AG04450 (cell line): ENCODE measurements at places on chromosomes 3 and 15.

DNA sequence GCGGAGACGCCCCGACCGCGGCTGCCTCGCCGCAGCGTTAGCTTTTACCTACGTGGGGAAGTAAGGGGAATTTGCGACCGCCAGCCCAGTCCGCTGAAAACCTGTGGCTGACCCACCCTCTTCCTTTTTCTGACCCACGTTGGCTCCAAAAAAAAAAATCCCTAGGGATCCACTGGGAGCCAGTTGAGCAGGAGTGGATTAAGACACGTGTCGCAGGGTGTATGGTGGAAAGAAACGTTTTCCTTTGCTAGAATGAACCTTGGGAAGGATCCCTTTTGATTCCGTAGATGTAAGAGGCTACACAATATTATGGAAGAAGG lies 575 bp upstream of the PCYT1A start:
- no peak for DNase-seq

DNA sequence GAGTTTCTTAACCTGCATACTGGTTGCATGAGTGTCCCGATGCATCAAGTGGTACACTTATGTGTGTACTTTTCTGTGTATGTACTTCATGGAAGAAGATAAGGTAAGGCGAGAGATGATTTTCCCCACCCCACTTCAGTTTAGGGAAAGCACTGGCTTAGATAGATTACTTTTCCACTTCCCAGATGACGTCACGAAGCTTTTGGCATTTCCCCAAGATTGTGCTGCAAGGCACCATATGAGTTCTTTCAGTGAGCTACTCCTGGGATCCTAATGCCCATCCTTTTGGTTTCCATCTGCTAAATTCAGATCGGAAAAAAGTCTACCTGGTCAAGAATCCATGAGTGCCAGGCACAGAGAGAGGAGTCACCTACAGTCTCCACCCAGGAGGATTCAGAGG lies 4.5 kb downstream of the IL17RB start:
- peak; percentile 24 for DNase-seq

DNA sequence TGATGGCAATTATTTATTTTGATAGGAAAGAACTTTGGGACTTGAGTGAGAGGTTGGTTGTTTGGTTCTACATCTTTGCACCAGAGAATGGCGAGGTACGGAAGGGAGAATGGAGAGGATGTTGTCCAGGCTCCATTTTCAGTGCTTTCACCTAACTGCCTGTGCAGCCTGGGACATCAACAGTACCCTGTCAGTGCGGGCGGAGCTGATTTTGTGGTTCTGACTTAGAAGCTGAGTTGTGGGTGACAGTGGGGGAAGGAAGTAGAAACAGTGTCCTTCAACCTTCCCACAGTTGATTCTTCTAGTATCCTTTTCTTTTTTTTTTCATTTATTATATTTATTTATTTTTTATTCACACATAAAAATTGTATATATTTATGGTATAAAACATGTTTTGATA lies 95.3 kb downstream of the TIGIT start:
- no peak for DNase-seq

GRCh38 chr15:79942741-79943481 lies 28.1 kb downstream of the BCL2A1 start:
- no peak for DNase-seq

- DNase-seq = no peak
These were observed 20.7 kb upstream of the RPP14 start for GRCh38 chr3:58285334-58285733.

GRCh38 chr3:138946663-138947494 lies at the start of the genes FOXL2 and FOXL2NB:
FOXL2 (minus strand) TSS chr3:138947137; CDS start chr3:138946722, 415 bp downstream.
FOXL2NB (plus strand) TSS chr3:138947217; CDS start chr3:138947365, 148 bp downstream.
- DNase-seq = no peak

DNA sequence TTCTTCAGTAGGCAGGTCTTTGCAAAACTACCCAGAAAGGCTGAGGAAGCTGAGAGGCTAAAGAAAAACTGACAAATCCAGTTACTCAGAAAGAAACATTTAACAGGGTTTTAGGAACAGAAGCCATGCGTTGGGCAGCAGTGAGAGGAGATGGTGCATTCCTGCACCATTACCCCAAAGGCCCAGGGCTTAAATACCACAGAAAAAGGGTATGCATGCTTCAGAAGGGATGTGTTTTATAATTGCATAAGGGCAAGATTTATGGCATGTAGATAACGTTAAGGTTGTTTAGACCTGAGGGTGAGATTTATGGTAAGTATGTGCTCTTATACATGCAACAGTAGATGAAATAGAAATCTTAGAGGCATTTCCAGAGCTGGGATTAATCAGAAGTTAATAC lies 10.0 kb downstream of the C3orf52 start:
- DNase-seq = no peak

- DNase-seq = no peak
These were observed 66.6 kb upstream of the TLE3 start for GRCh38 chr15:70164156-70164900.

- no peak for DNase-seq
These were observed 457.7 kb downstream of the EPHA3 start for GRCh38 chr3:89565098-89565497.

GRCh38 chr15:71085809-71086208 lies 29.5 kb upstream of the THSD4 start:
- no peak for DNase-seq

DNA sequence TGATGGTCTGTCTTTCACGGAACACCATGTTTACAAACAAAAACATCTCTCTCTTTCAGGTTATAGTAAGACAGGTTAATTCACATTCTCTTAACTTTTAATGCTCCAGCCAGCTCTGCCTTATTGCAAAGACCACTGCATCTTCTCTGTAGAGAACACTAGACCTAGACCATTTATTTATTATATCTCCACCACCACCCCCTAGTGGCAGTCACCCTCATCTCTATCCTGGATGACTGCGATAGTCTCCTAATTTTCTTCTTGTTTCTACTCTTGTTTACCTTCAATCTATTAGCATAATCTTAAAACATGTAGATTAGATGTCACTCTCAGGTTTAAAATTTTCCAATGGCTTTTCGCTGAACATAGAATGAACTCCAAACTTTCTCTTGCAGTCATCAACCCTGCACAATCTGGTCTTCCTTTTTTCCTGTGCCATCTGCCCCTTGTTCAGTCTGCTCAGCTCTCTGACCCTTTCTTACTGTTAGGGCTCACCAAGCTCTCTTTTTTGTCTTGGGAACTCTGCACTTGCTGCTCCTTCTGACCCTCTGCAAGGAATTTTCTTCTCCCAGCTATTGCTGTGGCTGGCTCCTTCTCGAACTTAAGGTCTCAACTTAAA lies 155.6 kb downstream of the SQOR start:
- no peak for DNase-seq

DNA sequence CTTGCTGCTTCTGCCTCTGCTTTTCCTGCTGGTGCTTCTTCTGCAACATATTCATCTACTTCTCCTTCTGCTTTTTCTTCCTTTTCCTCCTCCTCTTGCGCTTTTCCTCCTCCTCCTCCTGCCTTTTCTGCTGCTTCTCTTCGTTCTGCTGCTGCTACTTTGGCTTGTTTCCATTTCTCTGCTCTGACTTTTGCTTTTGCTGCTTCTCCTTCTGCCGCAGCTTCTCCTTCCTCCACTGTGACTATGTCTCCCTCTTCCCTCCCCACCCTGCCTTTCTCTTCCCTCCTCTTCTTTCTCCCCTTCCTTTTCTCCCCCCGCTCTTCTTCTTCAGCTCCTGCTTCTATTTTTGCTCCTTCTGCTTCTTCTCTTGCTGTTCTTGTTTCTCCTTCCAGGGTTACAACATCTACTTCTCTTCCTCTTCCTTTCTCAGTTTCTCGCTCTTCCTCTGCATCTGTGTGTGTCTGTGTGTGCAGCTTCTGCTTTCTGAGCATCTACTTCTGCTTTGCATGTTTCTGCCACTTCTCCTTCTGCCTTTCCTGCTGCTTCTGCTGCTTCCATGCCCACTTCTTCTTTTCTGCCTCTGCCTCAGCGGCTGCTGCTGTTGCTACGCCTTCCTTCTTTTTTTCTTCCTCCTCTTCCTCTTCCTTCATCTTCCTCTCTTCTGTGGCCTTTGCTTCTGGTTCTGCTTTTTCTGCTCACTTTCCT lies 51.4 kb downstream of the FAM43A start:
- DNase-seq = no peak

GRCh38 chr15:62631076-62631724 lies 411.3 kb upstream of the TPM1 start:
- DNase-seq = no peak

DNA sequence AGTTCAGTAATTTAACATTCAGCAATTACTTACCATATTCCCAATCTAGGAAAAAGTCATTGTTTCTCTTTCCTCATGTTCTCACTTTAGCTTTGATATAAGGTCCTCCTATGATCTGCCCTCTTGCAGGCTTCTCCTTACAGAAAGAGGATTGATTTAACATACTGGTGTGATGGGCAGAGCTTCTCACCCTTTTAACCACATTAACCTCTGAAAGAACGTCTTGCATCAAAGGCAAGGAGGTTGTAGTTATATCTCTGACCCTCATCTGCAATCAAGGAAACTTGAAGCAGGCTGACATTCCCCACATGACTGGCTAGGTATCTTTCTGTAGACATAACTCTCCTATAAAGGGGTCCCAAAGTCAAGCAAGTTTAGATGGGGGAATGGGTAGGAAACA lies 39.5 kb downstream of the BTLA start:
- DNase-seq = no peak

GRCh38 chr15:96234109-96234892 lies 96.2 kb upstream of the NR2F2 start:
- DNase-seq = no peak

DNA sequence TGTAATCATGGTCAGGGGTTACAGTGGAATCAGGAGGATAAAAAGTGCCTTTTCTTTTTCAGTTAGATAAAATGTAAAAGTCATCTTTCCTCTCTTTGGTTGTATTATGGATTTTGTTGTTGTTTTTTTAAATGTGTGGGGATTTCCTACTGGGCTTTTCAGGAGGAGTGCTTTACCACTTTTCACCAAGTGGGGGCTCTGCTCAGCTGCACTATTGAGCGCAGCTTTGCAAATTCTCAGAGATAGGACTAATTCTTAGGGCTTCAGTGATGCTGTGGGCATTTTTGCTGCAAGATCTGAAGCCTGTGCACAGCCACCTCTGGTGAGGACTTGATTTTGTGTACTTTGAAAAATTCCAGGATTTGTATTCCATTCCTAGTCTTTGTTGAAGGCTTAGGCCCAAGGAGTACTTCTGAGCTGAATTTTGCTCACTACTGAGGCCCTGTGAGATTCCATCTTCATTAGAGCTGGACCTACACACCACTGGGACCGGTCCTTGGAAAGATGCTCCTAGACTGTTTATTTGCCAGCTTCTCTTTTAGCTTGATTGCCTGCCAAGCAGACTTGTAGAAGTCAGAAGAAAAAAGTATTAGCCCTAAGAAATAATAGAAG lies 7.5 kb downstream of the GNB5 start:
- no peak for DNase-seq

- no peak for DNase-seq
These were observed 505.7 kb upstream of the MDFIC2 start for GRCh38 chr3:70818145-70818544.

- no peak for DNase-seq
These were observed 166.0 kb upstream of the COL8A1 start for GRCh38 chr3:99472385-99472784.

GRCh38 chr15:44157679-44158078 lies 37.4 kb downstream of the FRMD5 start:
- peak; percentile 78 for DNase-seq

GRCh38 chr3:9448643-9449042 lies 51.2 kb downstream of the SETD5 start:
- no peak for DNase-seq

DNA sequence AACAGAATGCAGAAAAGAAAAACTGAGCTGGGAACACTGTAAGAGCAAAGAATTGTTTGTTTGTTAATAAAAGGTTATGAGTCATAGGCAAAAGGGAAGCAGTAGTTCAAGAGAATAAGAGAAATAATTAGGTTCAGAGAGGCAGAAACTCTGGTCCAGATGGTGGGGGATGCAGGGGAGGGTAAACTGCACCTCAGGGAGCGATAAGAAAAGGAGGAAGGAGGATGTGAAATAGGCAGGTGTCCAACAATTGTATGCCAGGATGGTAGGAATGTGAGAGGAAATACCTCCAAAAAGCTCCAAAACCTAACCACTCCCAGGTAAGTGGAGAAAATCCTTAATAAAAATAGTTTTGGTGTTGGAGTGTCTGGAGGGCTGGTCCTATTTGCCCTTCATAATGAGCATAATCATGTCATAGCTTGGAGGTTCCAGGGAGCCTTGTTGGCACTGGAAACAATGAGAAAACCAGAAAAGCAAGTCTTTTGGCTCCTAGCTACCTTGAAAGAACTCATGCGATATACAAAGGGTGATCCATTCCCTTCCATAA lies 405.4 kb upstream of the TBL1XR1 start:
- DNase-seq = no peak

DNA sequence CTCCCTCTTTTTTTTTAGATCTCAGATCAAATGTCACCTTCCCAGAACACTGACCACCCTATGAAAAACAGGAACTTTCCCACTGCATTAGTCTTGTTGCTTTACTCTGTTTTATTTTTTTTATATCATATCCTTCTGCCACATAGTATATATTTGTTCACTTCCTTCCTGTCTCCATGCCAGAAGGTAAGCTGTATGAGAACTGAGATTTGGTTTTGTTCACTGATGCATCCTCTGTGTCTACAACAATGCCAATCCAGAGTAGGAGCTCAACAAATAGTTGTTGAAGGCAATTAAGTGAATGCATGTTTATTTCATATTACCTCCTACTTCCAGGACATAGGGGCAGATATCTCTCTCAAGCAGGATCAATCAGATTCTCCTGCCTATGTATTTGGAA lies 114.4 kb downstream of the TPRG1 start:
- DNase-seq = no peak

DNA sequence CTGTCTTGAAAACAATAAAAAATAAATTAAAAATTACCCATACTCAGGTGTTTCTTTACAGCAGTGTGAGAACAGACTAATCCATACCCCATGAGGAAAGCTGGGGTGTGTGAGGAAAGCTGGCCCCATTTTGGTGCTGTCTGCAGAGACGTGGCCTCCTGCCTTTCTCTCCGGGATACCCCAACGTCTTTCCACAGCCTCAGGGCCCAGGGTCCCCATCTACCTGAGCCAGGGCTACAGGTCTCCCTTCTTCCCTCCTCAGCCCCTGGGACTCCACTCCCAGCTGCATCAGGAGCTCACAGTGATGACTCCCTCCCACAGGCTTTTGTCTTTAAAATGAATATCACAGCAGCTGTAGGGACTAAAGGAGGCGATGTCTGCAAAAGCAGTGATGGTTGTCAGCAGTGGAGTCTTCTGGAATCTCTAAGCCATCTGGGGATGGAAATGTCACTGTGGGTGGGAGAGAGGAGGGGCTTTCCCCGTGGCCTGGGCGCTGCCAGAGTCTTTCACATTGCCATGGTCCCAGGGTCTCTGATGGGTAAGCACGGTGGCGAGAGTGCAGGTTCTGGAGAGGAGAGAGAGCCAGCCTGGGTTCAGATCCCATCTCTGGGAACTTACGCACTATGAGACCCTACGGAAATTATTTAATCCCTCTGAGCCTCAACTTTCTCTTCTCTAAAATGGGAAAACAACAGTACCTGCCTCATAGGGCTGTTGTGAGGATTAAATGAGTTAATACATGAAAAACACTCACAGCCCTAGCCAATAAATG lies 259.3 kb downstream of the PLCL2 start:
- DNase-seq = no peak
